ENCODE measurements at places on chromosomes 4 and X. TPM values are rescaled to one million over a fixed set of nuclear protein-coding genes. Genes with fewer than 3 reads are reported as not detected.

GRCh38 chr4:101693842-101694398 lies 96.6 kb upstream of the BANK1 start:
- no peak overlapping the region for H3K4me3 ChIP-seq
- no peak overlapping the region for H3K27ac ChIP-seq
- DNase-seq = no peak
- H3K4me1 ChIP-seq = no peaks in the 10 kb centered on the region
- no peaks in the 10 kb centered on the region for H3K36me3 ChIP-seq
- H3K27me3 ChIP-seq = peaks cover 16% of the 10 kb centered on the region

GRCh38 chr4:72473434-72473900 lies 95.6 kb downstream of the ADAMTS3 start:
- no peaks in the 10 kb centered on the region for H3K36me3 ChIP-seq
- no peaks in the 10 kb centered on the region for H3K4me1 ChIP-seq
- H3K4me3 ChIP-seq = no peak overlapping the region
- no peak overlapping the region for H3K27ac ChIP-seq

GRCh38 chrX:18887825-18888212 lies 96.1 kb downstream of the PHKA2 start:
- H3K27ac ChIP-seq = no peak overlapping the region
- H3K4me3 ChIP-seq = no peak overlapping the region
- H3K27me3 ChIP-seq = no peaks in the 10 kb centered on the region
- peaks cover 29% of the 10 kb centered on the region for H3K4me1 ChIP-seq
- no peak for DNase-seq

- no peak overlapping the region for H3K27ac ChIP-seq
- H3K36me3 ChIP-seq = no peaks in the 10 kb centered on the region
- no peaks in the 10 kb centered on the region for H3K4me1 ChIP-seq
Observed at GRCh38 chrX:115183980-115184379, 5.2 kb upstream of the RBMXL3 start.

DNA sequence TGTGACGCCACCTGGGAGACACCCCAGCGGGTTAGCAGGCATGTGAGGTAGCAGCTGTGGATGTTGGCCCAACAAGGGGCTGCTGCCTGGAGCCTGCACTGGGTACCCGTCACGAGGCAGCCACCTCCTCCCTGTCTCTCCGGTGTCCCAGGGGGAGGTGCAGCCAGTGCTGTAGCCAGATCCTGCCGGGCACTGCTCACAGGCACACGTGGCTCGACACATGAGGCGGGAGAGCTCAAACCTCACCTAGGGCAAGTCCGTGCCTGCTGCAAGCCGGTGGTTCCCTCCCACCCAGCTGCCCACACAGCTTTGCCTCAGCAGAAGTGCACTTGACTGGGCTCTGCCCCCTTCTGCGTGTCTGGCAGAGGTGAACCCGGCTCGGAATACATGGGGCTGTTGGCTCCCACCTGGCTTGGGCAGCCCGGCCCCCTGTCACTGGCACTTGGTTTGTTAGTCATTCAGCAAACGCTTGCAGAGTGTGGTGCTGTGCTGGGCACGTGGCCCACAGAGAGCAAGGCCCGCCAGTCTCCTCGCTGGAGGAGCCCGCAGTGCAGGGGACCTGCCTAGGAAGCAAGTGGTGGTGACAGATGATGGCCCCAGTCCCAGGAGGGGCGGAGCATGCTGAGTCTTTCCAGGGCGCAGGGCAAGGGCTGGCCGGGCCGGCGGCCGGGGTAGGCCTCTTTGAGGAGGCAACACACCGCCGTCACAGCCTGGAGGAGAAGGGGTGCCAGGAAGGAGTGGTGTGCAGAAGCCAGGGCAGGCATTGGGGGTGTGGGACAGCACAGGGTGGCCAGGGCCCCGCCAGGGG lies 10.1 kb upstream of the SH3TC1 start:
- H3K27me3 ChIP-seq = peaks cover 2% of the 10 kb centered on the region
- H3K4me3 ChIP-seq = no peak overlapping the region
- H3K27ac ChIP-seq = no peak overlapping the region

DNA sequence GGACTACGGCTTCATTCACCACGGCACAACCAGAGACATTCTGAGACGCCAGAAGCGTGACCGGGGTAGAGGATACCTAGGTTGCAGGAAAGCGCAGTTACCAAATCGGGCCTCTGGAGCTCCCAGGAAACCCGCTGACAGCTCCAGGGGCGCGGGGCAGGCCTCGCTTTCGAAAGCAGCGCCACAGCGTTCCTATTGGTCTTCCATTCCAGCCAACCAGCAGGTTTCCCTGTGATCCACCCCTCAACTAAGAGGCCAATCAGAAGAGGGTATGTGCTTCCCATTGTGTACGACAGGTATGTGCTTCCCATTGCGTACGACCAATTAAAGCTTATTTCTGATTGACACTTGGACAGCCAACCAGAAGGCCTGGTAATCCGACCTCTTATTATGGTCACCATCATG lies 14.9 kb downstream of the SNX12 start:
- no peaks in the 10 kb centered on the region for H3K27me3 ChIP-seq
- H3K36me3 ChIP-seq = peaks cover 19% of the 10 kb centered on the region
- H3K4me1 ChIP-seq = peaks cover 21% of the 10 kb centered on the region
- H3K4me3 ChIP-seq = peak overlapping the region; percentile 65

Gene GAGE12F
- total RNA-seq = not detected

Gene SLC39A8
- total RNA-seq = 62.3 TPM

DNA sequence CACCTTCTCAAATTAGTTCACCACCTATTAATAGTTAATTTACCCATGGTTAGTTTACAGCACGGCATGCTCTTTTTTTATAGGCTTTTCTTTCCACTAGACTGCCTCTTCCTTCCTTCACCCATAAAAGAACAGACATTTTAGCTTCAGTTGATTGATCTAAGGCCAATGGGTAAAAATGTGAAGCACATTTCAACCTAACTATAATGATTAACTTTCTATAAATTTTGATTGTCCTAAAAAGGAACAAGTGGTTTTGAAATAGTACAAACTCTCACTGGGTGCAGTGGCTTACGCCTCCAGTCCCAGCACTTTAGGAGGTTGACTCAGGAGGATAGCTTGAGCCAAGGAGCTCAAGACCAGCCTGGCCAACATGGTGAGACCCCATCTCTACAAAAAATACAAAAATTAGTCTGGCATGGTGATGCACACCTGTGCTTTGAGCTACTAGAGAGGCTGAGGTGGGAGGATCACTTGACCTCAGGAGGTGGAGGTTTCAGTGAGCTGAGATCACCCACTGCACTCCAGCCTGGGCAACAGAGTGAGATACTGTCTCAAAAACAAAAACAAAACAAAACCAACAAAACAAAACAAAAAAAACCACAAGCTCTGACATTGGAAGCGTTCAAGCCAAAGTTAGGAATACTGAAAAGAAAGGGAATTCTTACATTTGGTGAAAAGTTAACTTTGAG lies 89.9 kb upstream of the FAT1 start:
- no peaks in the 10 kb centered on the region for H3K27me3 ChIP-seq
- DNase-seq = no peak
- no peaks in the 10 kb centered on the region for H3K36me3 ChIP-seq
- H3K27ac ChIP-seq = no peak overlapping the region
- H3K4me1 ChIP-seq = no peaks in the 10 kb centered on the region

GRCh38 chr4:189202182-189202868 lies 738.3 kb upstream of the FRG1 start:
- H3K36me3 ChIP-seq = no peaks in the 10 kb centered on the region
- DNase-seq = peak; percentile 42
- H3K27ac ChIP-seq = peak overlapping the region; percentile 79

GRCh38 chrX:40151211-40152172 lies 53.7 kb upstream of the BCOR start:
- DNase-seq = no peak
- peaks cover 18% of the 10 kb centered on the region for H3K4me1 ChIP-seq
- no peaks in the 10 kb centered on the region for H3K27me3 ChIP-seq

GRCh38 chrX:38268011-38268410 lies 47.3 kb upstream of the SRPX start:
- H3K4me3 ChIP-seq = no peak overlapping the region
- no peak for DNase-seq
- H3K27ac ChIP-seq = no peak overlapping the region

- H3K27me3 ChIP-seq = no peaks in the 10 kb centered on the region
- no peak for DNase-seq
- H3K36me3 ChIP-seq = peaks cover 1% of the 10 kb centered on the region
- H3K27ac ChIP-seq = no peak overlapping the region
- H3K4me3 ChIP-seq = no peak overlapping the region
Observed at GRCh38 chr4:150699599-150699998, 117.6 kb downstream of the MAB21L2 start.

GRCh38 chrX:40156470-40157227 lies 58.9 kb upstream of the BCOR start:
- no peaks in the 10 kb centered on the region for H3K27me3 ChIP-seq
- no peak for DNase-seq
- no peak overlapping the region for H3K27ac ChIP-seq
- H3K4me3 ChIP-seq = no peak overlapping the region
- peaks cover 18% of the 10 kb centered on the region for H3K4me1 ChIP-seq

GRCh38 chrX:119101168-119101567 lies 26.4 kb downstream of the KIAA1210 start:
- no peaks in the 10 kb centered on the region for H3K36me3 ChIP-seq
- no peak overlapping the region for H3K4me3 ChIP-seq
- no peaks in the 10 kb centered on the region for H3K4me1 ChIP-seq
- DNase-seq = no peak
- H3K27ac ChIP-seq = no peak overlapping the region

DNA sequence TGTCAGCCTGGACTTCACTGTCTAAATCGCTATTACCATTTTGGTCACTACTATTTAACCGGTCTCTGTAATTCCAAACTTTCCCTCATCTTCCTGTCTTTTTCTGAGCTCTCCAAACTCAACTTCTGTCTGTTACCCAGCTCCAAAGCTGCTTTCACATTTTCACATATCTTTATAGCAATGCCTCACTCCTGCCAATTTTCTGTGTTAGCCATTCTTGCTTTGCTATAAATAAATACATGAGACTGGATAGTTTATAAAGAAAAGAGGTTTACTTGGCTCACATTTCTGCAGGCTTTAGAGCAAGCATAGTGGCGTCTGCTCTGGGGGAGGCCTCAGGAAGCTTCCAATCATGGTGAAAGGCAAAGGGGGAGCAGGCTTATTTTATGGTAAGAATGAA lies 368.3 kb upstream of the GNPDA2 start:
- no peaks in the 10 kb centered on the region for H3K27me3 ChIP-seq
- no peak for DNase-seq
- no peaks in the 10 kb centered on the region for H3K36me3 ChIP-seq
- H3K4me3 ChIP-seq = no peak overlapping the region
- H3K4me1 ChIP-seq = no peaks in the 10 kb centered on the region

Gene GUCY1A1
- total RNA-seq = not detected

GRCh38 chr4:89258506-89258905 lies 49.1 kb downstream of the GPRIN3 start:
- DNase-seq = no peak
- peaks cover 80% of the 10 kb centered on the region for H3K4me1 ChIP-seq
- H3K4me3 ChIP-seq = no peak overlapping the region
- no peak overlapping the region for H3K27ac ChIP-seq

DNA sequence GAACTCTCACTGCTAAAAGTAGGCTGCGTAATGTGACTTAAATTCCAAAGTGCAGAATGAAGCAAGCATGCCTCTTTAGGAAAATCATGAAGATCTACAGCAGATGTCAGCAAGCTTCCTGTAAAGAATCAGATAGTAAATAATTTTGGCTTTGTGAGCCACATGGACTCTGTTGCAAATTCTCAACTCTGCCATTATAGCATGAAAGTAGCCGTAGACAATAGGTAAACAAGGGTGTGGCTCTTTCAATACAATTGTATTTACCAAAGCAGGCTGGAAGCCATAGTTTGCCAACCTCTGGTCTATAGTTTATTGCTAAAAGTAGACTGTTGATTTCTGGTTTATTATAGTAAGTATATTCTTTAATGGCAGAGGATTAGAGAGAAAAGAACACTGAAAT lies 80.3 kb upstream of the FAM9B start:
- no peaks in the 10 kb centered on the region for H3K36me3 ChIP-seq
- DNase-seq = no peak
- H3K4me3 ChIP-seq = no peak overlapping the region
- H3K27ac ChIP-seq = no peak overlapping the region
- no peaks in the 10 kb centered on the region for H3K27me3 ChIP-seq

DNA sequence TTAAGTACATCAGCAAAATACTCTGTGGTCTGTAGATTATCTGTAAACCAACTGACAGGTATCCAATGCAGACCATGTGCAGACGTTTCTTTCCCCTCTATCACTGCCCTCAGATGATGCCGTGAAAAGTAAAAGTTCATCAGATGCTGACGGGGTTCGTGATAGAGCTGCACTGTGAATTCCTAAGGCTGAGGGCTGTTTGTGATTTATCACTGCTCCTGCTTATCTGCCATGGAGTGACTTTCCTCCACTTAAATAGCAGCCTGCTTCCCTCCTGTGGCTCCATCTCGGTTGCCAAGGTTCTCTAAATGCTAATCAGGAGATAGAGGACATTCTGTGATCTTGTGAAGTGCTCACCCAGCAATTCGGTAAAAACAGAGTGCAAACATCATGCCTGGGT lies 89.3 kb upstream of the SRD5A3 start:
- H3K36me3 ChIP-seq = no peaks in the 10 kb centered on the region
- peaks cover 4% of the 10 kb centered on the region for H3K27me3 ChIP-seq
- H3K4me1 ChIP-seq = no peaks in the 10 kb centered on the region
- no peak overlapping the region for H3K27ac ChIP-seq
- no peak overlapping the region for H3K4me3 ChIP-seq
- no peak for DNase-seq

GRCh38 chr4:182554736-182555135 lies 311.5 kb downstream of the TENM3 start:
- no peak overlapping the region for H3K4me3 ChIP-seq
- H3K4me1 ChIP-seq = no peaks in the 10 kb centered on the region
- H3K27ac ChIP-seq = no peak overlapping the region
- no peaks in the 10 kb centered on the region for H3K27me3 ChIP-seq
- no peaks in the 10 kb centered on the region for H3K36me3 ChIP-seq

- no peak overlapping the region for H3K4me3 ChIP-seq
- no peak for DNase-seq
- no peaks in the 10 kb centered on the region for H3K4me1 ChIP-seq
- no peaks in the 10 kb centered on the region for H3K27me3 ChIP-seq
- H3K27ac ChIP-seq = no peak overlapping the region
Observed at GRCh38 chr4:13219971-13220370, 264.2 kb downstream of the RAB28 start.

DNA sequence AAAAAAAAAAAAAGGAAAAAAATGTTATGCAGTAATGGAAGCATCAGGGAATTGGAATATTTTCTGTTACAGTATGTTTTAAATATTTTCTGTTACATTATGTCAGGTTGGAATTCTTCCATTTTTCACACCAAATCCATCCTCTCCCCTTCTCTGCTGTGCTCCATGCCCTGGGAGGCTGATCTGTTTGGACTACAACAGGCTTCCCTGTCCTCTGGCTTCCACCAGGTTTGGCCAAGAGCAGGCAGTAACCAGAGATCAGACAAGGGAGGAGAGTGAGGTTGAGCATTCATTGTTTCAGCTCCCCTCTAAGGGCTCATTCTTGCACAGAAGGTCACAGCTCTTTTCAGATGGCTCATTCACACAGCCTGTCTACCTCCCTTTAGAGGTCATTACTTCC lies 11.7 kb upstream of the TMEM184C start:
- H3K27me3 ChIP-seq = peaks cover 2% of the 10 kb centered on the region
- H3K36me3 ChIP-seq = no peaks in the 10 kb centered on the region
- H3K27ac ChIP-seq = no peak overlapping the region
- H3K4me1 ChIP-seq = no peaks in the 10 kb centered on the region

Measured in activated CD4-positive, alpha-beta T cell treated with anti-CD3 and anti-CD28 coated beads, Interleukin-2, amount 10 ng/mL, durations not matched to agents 7 days and 5 days (primary cell).